ENCODE measurements at places on chromosomes 13 and 19.

GRCh38 chr19:40739030-40739839 is 11.0 kb downstream of the ACTMAP start:
- no peak for DNase-seq

- peak; percentile 80 for DNase-seq
Observed at GRCh38 chr19:55484593-55485438, at the start of gene NAT14. Gene NAT14, plus strand, starts transcription at chr19:55485188. Its CDS starts 521 bp downstream, at chr19:55485709.

DNA sequence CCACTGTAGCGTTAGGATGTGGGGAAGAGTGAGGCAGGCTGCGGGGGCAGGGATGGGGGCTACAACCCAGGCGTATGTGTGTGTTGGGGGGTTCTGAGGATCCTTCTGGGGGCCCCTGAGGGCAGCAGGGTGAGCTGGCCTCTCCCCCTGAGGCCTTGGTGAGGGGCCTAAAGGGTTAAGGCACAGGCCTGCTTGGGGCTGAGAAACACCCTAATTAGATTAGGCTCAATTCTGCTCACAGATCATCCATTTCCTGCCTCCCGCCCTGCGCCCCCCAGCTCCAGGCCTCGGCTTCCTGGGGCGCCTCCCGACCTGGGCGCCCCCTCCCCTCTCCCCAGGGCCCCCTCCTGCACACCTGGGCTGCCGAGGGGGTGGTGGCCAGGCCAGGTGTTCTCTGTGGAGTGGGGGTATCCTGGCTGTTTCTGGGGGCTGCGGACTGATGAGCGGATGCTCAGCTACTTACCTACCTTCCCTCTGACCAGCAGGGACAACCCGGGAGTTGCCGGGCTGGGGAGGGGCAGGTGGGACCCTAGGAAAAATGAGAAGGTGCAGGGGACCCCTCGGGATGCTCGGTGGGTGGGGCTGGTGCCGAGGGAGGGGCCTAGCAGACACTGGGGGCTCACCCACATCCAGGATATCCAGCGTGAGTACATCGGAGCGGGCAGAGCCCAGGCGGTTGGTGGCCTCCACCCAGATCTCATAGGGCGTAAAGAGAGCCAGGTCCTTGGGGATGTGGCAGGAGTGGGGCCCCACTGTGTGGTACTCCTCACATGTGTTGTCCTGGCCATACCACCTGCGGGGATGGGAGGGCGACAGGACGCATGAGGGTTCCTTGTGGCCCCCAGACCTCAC is 8.6 kb downstream of the CRLF1 start:
- DNase-seq, result no peak

- DNase-seq, result no peak
Observed at GRCh38 chr13:109789262-109789661, 2.9 kb upstream of the IRS2 start.

- no peak for DNase-seq
Observed at GRCh38 chr13:71619096-71619495, 247.9 kb downstream of the DACH1 start.

GRCh38 chr13:98990701-98991100 is 12.8 kb upstream of the DOCK9 start:
- no peak for DNase-seq

DNA sequence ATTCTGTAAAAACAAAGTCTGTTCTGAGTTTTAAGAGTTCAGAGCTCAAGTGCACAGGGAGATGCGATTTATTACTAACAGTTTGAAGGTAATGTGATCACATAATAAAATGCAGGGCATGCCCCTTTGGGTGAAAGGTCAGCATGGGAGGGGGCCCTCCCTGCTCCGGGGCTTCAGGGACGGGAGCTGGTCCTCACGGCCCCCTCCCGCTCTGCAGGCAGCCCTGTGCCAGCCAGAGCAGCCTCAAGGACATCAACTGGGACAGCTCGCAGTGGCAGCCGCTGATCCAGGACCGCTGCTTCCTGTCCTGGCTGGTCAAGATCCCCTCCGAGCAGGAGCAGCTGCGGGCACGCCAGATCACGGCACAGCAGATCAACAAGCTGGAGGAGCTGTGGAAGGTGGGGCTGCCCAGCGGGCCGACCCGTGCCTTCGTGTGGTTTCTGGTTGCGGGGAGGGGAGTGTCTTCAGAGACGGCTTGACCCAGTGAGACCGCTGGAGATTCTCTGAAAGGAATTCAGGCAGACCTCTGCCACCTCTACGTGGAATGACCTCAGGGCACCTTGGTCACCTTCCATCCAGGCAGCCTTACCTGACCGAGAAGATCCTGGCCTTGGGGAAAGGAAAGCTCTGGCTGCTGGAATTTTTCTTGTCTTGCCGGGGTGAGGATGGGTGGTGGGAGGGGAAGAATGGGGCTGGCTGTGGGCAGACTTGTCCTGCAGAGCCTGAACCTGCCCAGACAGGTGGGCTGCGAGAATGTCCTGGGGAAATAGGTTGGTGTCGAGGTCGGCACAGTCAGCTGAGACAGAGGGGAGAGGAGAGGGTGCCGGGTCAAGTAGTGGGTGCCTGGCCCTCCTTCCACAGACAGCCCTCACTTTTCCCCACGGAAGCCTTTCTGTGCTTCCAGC is 19.0 kb downstream of the UPF1 start:
- no peak for DNase-seq

All from stimulated activated naive CD8-positive, alpha-beta T cell treated with anti-CD3 and anti-CD28 coated beads, Interleukin-15, Interleukin-2, amounts not matched to agents 100 U/mL and 50 U/mL, for 24 hours (primary cell).